ENCODE measurements at places on chromosomes 11 and 22.

DNA sequence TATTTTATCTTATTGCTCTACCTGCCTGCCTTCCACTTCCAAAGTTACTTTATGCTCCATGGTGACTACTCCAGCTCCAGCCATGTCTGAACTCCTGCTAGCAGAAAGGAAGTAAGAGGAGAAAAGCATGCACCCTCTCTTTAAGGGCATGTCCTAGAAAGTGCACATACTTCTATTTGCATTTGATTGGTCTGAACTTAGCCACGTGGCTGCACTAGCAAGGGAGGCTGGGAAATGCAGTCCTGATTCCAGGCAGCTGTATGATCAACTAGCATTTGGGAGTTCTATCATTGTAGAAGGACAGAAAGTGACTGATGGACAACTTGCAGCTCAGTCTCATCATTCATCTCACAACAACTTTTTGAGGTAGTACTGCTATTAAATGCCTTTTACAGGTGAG lies 515.7 kb downstream of the BUD13 start:
- DNase-seq: no peak

DNA sequence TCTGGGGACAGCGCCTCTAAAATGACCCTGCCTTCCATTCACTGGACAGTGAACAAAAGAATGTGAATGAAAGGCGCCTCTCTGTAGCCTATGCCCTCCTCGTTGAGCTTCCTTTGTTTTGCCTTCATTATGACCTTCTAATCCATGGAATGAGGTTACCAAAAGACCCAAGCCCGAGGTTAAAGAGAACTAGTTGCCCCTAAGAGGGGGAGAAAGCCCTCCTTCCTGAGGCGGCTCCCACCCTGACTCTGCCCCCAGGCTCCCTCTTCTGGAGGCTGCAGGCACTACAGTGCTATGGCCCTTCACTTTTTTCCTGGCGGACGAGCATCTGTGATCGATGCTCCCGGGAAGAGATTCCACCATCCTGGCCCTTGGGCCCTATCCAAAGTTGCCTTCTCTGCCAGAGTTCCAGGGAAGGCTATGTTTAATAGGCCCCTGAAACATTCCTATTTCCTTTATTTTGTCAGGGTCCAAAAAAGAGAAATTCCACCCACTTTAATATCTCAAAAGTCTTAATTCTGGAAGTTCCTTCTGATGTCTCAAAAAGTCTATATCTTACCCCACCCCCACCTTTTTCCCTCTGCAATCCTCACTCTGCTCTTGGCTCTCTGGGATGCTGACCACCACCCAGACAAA lies 147.3 kb downstream of the FEZ1 start:
- DNase-seq: peak; percentile 4

DNA sequence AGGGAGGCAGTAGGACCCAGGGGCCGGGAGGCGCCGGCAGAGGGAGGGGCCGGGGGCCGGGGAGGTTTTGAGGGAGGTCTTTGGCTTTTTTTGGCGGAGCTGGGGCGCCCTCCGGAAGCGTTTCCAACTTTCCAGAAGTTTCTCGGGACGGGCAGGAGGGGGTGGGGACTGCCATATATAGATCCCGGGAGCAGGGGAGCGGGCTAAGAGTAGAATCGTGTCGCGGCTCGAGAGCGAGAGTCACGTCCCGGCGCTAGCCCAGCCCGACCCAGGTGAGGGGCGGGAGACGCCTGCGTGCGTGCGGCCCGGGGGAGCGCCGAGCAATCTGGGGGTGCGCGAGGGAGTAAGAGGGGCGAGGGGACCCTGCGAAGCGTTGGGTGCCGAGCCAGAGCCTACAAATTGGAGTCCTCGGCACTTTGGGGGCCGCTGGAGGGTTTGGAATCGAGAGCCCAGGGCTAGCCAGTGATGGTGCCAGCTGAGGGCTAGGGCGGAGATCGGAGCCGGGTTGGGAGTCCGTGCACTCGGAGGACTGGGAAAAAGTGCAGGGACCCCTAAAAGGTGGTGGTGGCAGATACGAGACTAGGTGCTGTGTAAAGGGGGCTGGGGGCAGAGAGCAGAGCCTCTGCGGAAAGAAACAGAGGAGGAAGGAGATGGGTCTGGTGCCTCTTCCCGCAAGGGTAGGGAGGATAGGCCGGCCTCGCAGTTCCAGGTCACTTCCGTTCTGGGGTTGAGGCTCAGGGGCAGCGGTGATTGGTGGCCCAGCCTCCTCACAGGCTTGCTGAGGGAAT lies at the start of gene SERPINH1:
TSS of gene SERPINH1 (plus strand) at position 206 of the 788 bp plus-strand sequence. CDS start 4,097 bp downstream, outside the sequence.
- DNase-seq: peak; percentile 17

GRCh38 chr11:86519064-86519911 lies 144.6 kb downstream of the CCDC81 start:
- DNase-seq: no peak

GRCh38 chr11:4436411-4436810 lies 12.7 kb upstream of the OR52K2 start:
- DNase-seq: no peak

- no peak for DNase-seq
These were observed 404.8 kb downstream of the CNTN5 start for GRCh38 chr11:99425596-99425995.

- DNase-seq: no peak
These were observed 79.5 kb upstream of the ZBED5 start for GRCh38 chr11:10937385-10937771.

- DNase-seq: no peak
These were observed 32.4 kb upstream of the CD44 start for GRCh38 chr11:35106595-35106994.

DNA sequence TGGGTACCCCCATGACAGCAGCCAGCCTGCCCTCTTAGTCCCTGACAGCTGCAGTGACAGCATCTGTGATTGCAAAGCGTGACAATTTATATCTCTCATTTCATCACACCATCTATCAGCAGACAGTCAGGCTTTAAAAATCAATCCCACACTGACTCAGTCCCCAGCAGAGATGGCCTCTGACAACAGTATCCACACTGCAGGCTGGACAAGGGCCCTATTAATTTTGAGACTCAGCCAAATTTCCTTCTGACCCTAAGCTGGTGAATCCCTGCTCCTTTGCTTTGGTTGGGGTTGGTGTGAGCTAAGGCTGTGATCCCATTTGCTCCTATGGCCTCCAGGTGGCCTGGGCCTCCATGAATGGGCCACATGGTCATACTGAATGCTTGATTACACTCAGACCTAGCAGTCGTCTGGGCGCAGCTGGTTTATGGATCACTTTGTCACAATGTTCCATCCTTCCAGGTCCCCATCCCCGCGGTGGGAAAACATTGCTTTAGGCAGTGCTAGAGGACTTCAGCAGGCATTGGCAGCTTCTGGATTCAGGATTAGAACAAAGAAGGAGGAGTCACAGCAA lies 68.2 kb upstream of the B3GAT1 start:
- no peak for DNase-seq

GRCh38 chr11:121418625-121419114 lies 33.4 kb upstream of the SORL1 start:
- DNase-seq: no peak

DNA sequence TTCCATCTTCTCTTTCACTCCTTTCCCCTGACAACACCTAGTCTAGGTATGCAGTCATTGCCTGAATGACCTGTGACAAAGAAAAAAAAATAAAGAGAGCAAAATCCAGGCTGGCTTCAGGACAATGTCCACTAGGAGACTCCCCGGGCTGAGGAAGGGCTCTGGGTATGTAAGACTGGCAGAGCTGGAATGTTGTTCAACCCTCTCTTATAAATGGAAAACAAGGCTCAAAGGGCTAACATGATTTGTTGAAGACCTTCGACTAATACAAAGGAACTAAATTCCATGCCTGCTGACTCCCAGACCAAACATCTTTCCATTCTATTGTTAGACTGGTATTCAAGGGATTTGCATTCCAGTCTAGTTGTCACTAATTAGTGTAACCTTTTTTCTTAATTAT lies 122.2 kb downstream of the ARL14EP start:
- DNase-seq: no peak

GRCh38 chr11:77381729-77382665 lies 80.5 kb upstream of the GDPD4 start:
- no peak for DNase-seq

All from stimulated activated CD8-positive, alpha-beta memory T cell treated with anti-CD3 and anti-CD28 coated beads, Interleukin-2, amount 100 ng/mL, for 1 hour (primary cell).